Stimulated activated CD8-positive, alpha-beta memory T cell treated with anti-CD3 and anti-CD28 coated beads, Interleukin-15, amount 100 ng/mL, for 48 hours (primary cell): ENCODE measurements at places on chromosomes 7 and 10.

- no peak for DNase-seq
These were observed 26.0 kb upstream of the HYAL4 start for GRCh38 chr7:123819001-123819400.

DNA sequence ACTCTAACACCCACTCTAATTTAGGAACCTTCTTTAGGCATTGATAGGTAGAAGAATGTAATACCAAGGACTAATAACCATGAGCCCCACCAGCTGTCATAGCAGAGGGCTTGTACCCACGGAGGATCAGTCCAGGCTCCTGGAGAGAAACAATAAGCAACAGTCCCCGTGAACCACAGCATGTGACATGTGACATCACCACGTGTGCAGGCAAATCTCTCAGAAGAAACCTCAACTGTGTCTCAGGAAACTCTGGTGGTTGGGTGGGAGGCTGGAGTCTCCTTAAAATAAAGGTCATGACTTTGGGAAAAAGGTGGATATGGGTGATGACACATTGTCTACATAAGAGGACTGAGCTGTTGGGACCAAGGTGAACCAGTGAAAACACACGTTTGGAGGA is 653.9 kb upstream of the FOXK1 start:
- DNase-seq: no peak

DNA sequence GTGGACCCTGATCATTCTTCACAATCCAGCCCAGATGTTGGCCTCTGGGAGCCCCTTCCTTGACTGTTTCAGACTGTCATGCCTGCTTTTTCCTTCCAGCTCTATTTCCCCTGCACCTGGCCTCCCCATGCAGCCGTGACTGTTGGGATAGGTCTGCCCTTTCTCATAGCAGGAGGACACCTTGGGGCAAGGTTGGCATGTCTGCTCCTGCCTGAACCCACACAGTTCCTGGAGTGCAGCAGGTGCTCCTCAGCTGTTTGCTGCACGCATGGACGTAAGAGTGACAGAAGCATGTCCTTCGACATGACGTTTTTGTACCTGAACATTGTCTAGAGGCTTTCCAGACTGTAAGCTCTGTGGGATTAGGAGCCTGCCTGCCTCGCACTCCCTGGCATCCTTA is 24.0 kb downstream of the POR start:
- DNase-seq: no peak

DNA sequence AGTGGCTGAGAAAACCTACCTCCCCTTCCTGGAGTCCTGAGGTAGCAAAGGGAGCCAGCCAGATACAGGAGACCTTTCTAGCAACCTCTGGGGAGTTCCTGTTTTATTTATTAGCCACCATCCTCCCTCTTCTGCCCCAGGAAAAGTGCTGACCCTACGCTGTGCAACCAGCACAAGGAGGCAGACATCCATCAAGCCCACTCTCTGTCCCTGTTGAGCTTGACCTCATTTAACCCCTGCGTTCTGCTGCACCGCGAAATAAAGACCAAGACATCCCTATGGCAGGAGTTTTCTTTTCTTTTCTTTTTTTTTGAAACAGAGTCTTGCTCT is 25.3 kb upstream of the ANKRD2 start:
- no peak for DNase-seq
